ENCODE measurements at places on chromosomes 5 and 9.

- H3K27me3 ChIP-seq: no peaks in the 10 kb centered on the region
- DNase-seq: no peak
- H3K36me3 ChIP-seq: no peaks in the 10 kb centered on the region
- H3K4me1 ChIP-seq: no peaks in the 10 kb centered on the region
- H3K4me3 ChIP-seq: no peak overlapping the region
- H3K27ac ChIP-seq: no peak overlapping the region
Observed at GRCh38 chr5:64921386-64921785, 152.7 kb downstream of the CWC27 start.

DNA sequence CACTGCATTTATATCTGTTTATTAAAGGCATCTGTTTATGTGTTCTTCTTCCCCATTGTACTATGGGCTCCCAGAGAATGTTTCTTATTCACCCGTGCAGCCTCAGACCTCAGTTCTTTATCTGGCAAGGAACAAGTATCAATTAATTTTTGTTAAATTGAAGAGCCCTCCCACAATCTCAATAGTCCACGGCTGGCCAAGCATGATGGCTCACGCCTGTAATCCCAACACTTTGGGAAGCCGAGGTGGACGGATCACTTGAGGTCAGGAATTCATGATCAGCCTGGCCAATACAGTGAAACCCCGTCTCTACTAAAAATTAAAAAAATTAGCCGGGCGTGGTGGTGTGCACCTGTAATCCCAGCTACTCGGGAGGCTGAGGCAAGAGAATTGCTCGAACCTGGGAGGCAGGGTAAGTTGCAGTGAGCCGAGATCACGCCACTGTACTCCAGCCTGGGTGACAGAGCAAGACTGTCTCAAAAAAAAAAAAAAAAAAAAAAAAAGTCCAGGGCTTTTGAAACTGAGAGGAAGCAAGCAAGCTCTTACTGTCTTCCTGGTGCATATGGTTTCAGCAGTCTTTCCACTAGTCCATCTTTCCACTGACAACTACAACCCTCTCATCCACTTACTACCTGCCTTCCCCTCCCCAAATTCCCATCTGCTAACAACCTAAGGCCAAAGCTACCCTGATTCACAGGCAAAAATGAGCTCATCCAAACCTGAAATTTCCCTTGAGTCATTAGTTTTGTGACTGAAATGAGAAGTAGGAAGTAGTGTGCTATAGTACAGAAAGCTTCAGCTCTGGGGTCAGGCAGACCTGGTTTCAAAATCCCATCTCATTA, 2.3 kb upstream of the HK3 start:
- no peaks in the 10 kb centered on the region for H3K27me3 ChIP-seq
- peaks cover 2% of the 10 kb centered on the region for H3K4me1 ChIP-seq
- H3K36me3 ChIP-seq: peaks cover 41% of the 10 kb centered on the region
- no peak for DNase-seq
- H3K27ac ChIP-seq: no peak overlapping the region

- peaks cover 2% of the 10 kb centered on the region for H3K27me3 ChIP-seq
- no peaks in the 10 kb centered on the region for H3K36me3 ChIP-seq
- DNase-seq: no peak
- H3K4me3 ChIP-seq: no peak overlapping the region
Observed at GRCh38 chr9:121942866-121943382, 150.2 kb downstream of the TTLL11 start.

DNA sequence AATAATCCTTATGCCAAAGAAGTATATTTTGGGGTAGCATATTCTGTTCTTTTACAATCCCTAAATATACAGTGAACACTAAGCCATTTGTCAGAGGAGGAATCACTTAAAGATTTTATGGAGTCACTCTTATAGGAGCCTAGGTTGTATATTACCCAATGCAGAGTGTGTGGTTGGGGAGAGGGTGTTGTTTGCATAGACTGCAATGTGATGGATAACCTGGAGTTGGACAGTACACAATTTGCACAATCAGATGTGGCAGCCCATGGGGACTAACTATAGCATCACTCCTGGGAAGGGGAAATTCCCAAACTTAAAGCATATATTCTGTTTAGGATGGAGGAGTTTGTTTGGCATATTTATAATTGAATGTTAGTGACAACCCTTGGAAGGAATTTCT, 9.6 kb upstream of the NDFIP1 start:
- no peak overlapping the region for H3K27ac ChIP-seq
- no peaks in the 10 kb centered on the region for H3K36me3 ChIP-seq
- no peaks in the 10 kb centered on the region for H3K27me3 ChIP-seq
- no peak overlapping the region for H3K4me3 ChIP-seq

DNA sequence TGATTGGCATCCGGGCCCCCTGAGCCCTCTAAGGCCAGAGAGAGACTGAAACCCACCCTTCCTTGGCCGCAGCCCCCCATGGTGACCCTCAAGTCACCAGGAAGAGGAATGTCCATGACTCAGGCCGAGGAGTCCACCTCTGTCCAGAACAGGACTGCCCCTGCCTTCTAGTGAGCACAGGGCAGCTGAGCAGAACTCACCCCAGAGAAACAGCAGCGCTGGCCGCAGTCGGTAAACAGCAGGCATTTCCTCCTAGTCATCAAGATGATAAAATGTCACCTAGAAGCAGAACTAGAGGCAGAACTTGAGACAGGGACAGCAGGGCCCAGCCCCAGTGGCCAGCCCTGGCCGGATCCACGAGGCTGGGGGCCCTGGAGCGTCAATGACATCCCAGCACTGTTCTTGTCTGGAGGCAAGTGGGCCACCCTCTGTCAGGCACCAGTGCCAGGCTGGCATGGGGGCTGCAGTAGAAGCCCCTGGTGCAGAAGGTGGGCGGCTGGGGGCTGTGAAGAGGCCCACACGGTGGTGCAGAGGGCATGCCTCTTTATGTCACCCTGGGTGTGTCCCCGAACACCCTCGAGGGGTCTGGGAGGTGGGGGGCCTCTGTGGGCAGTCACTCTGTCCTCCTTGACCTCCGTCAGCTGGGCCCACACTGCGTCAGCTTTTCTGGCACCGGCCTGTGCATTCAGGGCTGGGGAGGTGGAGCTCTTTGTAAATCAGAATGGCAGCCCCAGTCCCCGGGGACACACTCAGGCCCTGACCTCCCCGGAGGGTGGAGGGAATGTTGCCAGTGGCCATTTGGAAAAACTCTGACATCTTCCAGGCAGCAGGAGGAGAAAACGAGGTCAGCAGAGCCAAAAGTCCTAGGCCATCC, 83.0 kb downstream of the NTNG2 start:
- H3K27me3 ChIP-seq: no peaks in the 10 kb centered on the region
- H3K4me1 ChIP-seq: peaks cover 24% of the 10 kb centered on the region
- no peaks in the 10 kb centered on the region for H3K36me3 ChIP-seq

DNA sequence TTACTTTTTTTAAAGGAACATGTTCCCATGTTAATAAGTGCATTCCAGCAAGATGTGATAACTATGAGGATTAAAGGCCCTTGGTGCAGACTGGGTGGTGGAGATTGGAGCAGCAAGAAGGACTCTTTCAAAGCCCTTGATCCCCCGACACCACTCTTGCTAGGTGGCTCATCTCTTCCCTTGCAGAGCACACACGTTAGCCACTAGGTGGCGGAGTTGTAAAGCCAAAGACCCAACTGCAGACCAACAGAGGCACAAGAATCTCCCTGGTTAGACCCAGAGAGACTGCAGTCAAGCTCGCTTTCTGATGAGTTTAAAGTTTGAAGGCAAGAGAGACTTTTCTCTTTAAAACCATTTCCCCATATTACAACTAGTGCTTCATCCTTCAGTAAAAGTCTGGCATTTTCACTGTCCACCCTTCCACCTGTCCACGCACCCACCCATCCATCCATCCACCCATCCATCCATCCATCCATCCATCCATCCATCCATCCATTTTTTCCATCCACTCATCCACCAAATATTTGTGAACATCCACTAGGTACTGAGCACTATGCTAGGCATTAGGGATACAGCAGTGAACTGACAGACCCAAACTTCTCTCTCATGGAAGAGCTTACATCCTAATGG, 226.9 kb downstream of the MSX2 start:
- no peaks in the 10 kb centered on the region for H3K36me3 ChIP-seq
- H3K27me3 ChIP-seq: peaks cover 3% of the 10 kb centered on the region
- peak; percentile 39 for DNase-seq
- no peak overlapping the region for H3K27ac ChIP-seq

DNA sequence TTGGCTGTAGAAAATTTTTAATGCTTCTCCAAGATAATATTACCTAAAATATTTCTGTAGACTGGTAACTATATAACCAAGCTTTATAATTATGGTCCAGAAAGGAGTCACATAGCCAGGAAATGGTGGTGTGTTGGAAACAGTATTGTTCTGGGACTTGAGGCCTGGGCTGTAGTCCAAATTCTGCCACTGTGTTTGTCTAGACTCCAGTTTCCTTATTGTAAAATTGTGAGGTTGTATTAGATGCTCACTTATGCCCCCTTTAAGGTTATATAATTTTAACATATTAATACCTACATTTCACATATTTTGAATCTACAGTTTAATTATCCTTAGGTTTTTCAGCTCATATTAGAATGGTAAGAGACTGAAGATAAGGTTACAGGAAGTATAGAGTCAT, 42.4 kb downstream of the STX17 start:
- no peaks in the 10 kb centered on the region for H3K36me3 ChIP-seq
- H3K4me1 ChIP-seq: no peaks in the 10 kb centered on the region
- no peak overlapping the region for H3K27ac ChIP-seq

GRCh38 chr9:68844157-68844556, 139.1 kb downstream of the PIP5K1B start:
- no peak for DNase-seq
- no peaks in the 10 kb centered on the region for H3K27me3 ChIP-seq

DNA sequence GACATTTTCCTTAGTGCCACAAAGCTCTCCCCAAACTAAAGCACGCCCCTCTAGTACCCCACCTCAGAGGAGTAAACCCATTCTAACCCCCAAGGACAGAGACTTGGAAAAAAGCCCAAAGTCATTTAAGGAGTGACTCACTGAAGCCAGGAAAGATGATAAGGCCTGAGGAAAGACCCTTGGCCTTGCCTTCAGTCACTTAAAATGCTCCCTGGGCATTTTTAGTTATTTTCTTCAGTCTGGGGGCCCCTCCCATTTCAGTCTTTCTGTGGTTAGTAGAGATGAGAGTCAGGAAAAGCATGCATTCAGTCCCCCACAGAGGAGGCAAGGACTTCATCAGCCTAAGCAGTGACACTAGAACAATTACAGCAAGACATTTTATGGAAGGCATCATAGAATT, 13.7 kb upstream of the TLX3 start:
- H3K4me3 ChIP-seq: no peak overlapping the region
- no peaks in the 10 kb centered on the region for H3K36me3 ChIP-seq
- DNase-seq: no peak
- no peaks in the 10 kb centered on the region for H3K4me1 ChIP-seq
- peaks cover 4% of the 10 kb centered on the region for H3K27me3 ChIP-seq

DNA sequence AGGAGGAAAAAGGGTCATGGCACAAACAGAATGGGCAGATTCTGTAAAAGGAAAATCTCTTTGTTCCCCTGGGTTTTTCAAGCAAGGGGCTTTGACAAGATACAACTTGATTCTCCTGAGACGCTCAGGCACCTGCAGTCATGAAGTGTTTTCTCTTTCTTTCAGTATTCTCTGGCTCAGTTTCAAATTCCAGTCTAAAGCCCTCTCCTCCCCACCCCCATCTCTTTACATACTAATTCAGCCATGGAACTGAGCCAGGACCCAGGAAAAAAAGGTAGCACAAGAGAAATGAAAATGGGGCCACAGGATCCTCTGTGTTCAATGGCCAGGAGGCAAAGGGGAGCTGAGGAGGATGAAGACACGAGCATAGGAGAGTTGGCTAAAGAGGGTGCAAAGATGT, 408.4 kb downstream of the SPOCK1 start:
- no peak overlapping the region for H3K4me3 ChIP-seq
- no peak overlapping the region for H3K27ac ChIP-seq
- no peaks in the 10 kb centered on the region for H3K4me1 ChIP-seq
- no peaks in the 10 kb centered on the region for H3K27me3 ChIP-seq
- no peak for DNase-seq

DNA sequence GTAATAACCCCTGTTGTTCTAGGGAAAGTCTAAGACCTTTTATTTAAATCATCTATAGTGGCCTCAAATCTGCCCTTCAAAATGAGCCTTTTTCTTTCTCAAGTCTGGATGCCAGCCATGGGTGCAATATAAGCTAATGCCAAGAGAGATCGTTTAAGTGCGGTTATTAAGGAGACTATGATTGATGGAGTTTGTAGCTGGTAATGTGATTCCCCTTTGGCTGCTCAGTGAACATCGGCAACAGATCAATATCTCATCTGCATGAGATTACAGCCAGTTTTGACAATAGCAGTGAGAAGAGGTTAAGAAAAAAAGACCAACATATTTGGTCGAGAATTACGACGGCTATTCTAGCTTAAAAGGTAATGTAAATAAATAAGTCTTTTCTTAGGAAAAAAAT, 1049.4 kb upstream of the NUDT12 start:
- no peak overlapping the region for H3K4me3 ChIP-seq
- no peak for DNase-seq
- no peak overlapping the region for H3K27ac ChIP-seq
- no peaks in the 10 kb centered on the region for H3K36me3 ChIP-seq

- no peak for DNase-seq
- no peak overlapping the region for H3K4me3 ChIP-seq
- H3K27me3 ChIP-seq: no peaks in the 10 kb centered on the region
- no peaks in the 10 kb centered on the region for H3K4me1 ChIP-seq
Observed at GRCh38 chr5:130115686-130116085, 211.4 kb downstream of the CHSY3 start.

GRCh38 chr9:116913536-116913935, 226.4 kb downstream of the TRIM32 start:
- no peak overlapping the region for H3K4me3 ChIP-seq
- no peaks in the 10 kb centered on the region for H3K27me3 ChIP-seq
- DNase-seq: no peak
- H3K36me3 ChIP-seq: no peaks in the 10 kb centered on the region

Data from T-cell (primary cell).